ENCODE measurements at places on chromosomes 5 and 9.

DNA sequence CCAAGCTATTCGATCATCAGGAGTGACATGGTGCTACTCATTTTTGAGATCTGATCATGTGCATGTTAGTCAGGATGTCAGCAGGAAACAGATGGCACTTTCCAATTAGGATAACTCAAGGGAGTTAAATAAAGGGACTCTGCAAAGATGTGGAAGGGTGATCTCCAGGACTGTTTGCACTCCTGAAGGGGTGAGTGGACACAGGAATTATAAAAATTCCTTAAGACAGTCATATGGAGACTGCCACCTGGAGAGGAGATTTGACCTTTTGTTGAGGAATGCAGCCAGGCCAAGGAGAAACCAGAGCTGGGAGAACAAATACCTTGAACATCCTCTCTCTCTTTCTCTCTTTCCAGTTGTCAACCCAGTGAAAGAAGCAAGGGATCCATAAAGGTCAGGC, 189.1 kb downstream of the GABRG2 start:
- no peak for DNase-seq

GRCh38 chr5:68456756-68457217, 241.2 kb downstream of the PIK3R1 start:
- DNase-seq = no peak

DNA sequence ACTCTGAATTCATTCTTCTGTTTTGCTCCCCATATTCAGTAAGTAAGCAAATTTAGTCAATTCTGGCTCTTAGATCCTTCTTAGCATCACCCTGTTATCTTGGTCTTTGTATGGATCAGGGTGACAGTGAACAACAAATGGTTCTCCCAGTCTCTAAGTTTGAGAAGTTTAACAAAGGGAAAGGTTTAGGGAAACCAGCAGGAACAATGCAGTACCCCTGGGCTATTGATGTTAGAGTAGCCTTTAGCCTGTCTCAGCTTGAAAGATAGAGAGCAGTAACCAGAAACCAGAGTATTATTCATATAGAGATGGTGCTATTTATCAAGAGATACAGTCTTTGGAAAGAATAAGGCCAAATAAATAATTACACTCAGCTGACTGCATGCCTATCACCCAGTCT, 241.8 kb downstream of the CDH12 start:
- no peak for DNase-seq

GRCh38 chr5:78734950-78735349, 86.4 kb upstream of the LHFPL2 start:
- no peak for DNase-seq

- no peak for DNase-seq
Observed at GRCh38 chr9:103649086-103649485, 445.0 kb upstream of the SMC2 start.

DNA sequence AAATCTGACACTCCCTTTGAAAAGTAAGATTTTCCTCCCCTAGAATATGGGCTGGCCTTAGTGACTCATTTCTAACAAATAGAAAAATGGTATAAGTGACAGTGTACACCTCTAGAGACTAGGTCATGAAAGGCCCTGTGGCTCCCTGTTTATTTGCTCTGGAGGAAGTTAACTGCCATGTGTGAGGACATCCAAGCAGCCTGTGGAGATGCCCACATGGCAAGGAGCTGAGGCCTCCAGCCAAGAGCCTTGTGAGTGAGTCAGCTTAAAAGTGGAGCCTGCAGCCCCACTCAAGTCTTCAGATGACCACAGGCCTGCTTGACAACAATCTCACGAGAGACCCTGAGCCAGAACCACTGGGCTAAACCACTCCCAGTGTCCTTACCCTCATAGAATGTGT, 128.1 kb upstream of the LHFPL2 start:
- DNase-seq = no peak

DNA sequence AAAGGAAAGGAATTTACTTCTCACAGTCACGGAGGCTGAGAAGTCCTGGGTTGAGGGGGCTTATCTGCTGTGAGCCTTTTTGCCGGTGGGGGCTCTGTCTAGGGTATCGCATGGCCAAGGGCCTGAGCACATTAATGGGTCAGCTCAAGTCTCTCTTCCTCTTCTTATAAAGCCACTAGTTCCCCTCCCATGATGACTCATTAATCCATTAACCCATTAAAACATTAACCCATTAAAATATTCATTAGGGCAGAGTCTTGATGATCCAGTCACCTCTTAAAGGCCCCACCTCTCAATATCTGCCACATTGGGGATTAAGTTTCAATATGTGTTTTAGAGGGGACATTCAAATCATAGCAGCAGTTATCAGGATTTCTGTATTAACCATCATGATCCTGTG, 406.3 kb downstream of the SPOCK1 start:
- no peak for DNase-seq

DNA sequence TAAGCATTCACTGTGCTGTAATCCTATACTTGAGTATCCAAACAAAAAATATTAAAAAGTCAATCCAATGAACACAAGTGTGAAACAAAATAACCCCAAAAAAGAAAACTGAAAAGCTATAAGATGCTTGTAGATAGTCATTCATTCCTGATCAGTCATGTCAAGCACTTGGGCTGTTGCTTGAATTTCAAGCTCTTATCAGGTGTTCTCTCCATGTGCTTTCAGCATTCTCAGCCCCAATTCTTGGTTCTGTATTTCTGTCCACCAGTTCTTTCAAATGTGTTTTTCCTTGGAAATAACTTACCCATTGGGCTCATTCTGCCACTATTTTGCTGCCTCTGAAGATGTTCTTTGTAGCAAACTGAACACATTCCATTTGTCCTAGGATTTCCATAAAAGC, 4.7 kb downstream of the ZFAND5 start:
- DNase-seq = no peak

- DNase-seq = no peak
Observed at GRCh38 chr5:28580616-28581015, 1542.2 kb upstream of the CDH9 start.

DNA sequence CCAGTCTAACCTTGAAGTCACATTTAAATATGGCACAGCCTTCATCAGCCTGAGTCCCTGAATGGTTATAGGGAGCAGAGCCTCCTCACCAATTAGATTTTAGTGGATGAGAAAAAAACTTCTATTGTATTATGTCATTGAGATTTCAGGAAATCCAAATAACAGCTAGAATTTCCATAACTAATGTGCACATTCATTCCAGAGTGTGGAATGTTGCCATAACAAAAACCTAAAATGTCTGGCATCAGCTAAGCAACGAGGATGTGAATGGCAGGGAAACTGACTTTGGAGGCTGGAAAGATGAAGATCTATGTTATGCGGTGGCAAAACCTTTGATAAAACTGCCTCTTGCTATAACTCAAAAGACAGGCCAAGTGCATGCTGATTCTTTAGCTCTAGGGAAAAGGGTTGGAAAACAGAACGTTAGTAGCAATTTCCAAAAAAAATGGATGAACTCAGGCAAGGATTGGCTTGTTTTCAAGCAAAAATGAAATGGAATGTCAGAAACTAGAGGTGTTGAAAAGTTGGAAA, 91.3 kb upstream of the NFIB start:
- no peak for DNase-seq

GRCh38 chr5:92460505-92460904, 1077.4 kb upstream of the ARRDC3 start:
- DNase-seq = no peak

GRCh38 chr5:113060408-113061025, 83.9 kb downstream of the DCP2 start:
- DNase-seq = no peak

DNA sequence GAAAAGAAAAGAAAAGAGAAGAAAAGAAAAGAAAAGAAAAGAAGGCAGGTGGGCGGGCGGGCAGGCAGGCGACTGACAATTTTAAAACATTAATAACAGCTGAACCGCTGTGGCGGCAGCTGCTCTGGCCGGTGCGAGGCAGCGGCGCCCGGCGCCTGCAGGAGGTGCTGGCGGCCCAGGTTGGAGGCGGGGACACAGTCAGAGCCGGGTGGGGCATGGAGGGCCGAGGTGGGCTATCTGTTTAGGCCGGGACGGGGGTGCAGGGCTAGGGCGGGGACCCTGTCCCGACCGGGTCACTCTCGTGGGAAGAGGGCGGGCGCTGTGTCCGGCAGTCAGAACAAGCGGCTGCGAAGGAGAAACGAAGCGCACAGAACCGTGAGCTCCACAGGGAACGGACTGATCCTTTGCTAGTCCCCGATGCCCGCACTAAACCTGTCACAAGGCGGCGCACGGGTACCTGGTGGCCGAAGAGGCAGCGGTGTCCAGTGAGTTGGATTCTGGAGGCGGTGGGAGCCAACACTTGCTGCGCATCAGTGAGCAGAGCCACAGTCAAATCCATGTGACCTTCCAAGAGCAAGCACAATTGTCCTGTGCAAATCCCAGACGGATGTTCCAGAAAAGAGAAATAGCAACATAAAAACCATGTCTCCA, 13.6 kb upstream of the ALDOB start:
- DNase-seq = peak; percentile 14

GRCh38 chr5:1564182-1564748, 40.5 kb upstream of the LPCAT1 start:
- no peak for DNase-seq

GRCh38 chr5:16508730-16509531, 43.3 kb upstream of the ZNF622 start:
- DNase-seq = no peak

DNA sequence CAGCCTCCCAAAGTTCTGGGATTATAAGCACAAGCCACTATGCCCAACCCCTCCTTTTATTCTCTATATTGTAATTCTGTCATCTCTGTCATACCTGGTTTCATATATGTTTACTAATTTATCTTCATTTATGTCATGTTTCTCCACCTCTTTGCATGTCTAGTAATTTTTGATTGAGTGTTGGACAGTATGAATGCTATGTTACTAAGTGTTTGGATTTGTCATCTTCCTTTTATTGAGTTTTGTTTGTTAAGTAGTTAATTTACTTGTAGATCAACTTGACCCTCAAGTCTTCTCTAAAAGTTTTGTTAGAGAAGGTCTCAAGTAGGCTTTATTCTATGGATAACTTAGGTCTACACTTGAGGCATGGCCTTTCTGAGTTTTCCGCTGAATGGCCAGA, 17.2 kb upstream of the CACNA1B start:
- no peak for DNase-seq

- no peak for DNase-seq
Observed at GRCh38 chr5:93433422-93433821, 147.6 kb downstream of the NR2F1-AS1 start.

GRCh38 chr9:27528886-27529315, 713 bp downstream of the MOB3B start:
- DNase-seq = peak; percentile 15

DNA sequence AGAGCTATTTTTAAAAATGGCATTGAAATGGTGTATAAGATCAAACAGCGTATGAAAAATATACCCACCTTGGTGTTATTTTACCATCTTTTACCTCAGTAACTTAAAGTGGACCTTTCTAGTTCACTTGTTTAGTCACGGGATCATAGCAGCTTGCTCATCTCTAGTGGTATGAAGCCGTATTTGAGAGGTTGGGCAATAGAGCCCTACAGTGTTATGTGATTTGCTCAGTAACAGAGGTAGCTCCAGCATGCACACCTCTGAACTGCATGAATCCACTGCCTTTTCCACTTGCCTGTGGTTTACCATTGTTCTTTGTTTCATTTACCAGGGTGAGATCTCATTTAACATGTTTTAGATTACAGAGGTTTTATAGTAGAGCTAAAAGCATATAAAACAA, 134.4 kb downstream of the ATG10 start:
- DNase-seq = no peak

GRCh38 chr9:77661566-77662085, 13.5 kb upstream of the GNA14 start:
- no peak for DNase-seq

DNA sequence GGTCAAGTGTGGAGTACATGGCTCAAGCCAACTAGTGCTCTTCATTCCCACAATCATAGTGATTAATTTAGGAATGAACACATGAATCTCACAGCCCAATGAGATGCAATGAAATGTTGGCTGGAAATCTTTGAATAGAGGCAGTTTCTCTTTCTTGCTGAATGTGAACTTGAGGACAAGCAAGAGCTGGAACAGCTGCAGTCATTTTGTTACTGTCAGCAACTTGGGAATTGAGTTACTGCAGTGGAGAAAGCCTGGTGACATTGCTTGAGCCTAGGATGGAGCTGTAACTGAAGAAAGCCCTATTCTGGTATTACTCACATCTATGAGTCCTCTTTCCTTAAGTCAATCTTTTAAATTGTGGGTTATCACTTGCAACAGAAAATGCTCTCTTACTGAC, 62.3 kb downstream of the YIPF5 start:
- DNase-seq = no peak

- DNase-seq = no peak
Observed at GRCh38 chr5:150448952-150449516, 505 bp downstream of the RPS14 start.

GRCh38 chr9:135198586-135199285, 111.3 kb downstream of the OLFM1 start:
- DNase-seq = no peak
